NCI-H1092 treated with DMSO at 0.1 percent for 48 hours (cell line): ENCODE measurements at places on chromosomes 4 and X.

GRCh38 chr4:77148078-77148477 lies 8.9 kb upstream of the CCNG2 start:
- no peak for DNase-seq

GRCh38 chrX:19065535-19065934 lies 56.7 kb downstream of the ADGRG2 start:
- no peak for DNase-seq

GRCh38 chr4:11675051-11675800 lies 246.5 kb upstream of the HS3ST1 start:
- no peak for DNase-seq

- DNase-seq = no peak
Measured at GRCh38 chr4:100493756-100494155, 24.1 kb downstream of the EMCN start.

DNA sequence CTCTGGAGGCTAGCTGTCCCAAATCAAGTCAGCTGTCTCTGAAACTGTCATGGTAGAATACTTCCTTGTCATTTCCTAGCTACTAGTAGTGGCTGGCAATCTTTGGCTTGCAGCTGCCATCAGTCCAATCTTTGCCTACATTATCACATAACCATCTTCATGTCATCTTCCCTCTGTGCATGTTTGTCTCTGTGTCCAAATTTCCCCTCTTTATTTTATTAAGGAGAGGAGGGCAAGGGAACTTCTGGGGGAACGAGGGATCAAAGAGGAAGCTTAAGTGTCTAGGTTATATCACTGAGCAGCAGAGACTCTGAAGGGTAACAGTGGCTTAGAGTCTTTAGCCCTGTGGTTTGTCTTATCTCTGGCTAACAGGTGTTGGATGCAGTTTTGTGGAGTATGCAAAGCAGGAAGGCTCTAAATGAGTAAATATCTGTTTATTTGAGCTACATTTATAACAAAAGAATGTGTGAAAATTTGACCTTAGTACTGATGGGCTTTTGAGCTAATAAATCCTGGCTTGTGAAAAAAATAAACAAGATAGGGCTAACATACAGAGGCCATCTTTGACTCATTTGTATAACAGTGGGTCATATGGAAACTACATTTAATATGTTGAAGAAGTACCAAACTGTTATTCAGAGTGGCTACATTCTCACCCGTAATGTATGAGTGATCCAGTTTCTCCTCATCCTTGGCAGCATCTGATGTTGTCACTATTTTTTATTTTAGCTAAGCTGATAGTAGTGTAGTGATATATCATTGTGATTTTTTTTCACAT lies 49.4 kb upstream of the ENOX2 start:
- no peak for DNase-seq

DNA sequence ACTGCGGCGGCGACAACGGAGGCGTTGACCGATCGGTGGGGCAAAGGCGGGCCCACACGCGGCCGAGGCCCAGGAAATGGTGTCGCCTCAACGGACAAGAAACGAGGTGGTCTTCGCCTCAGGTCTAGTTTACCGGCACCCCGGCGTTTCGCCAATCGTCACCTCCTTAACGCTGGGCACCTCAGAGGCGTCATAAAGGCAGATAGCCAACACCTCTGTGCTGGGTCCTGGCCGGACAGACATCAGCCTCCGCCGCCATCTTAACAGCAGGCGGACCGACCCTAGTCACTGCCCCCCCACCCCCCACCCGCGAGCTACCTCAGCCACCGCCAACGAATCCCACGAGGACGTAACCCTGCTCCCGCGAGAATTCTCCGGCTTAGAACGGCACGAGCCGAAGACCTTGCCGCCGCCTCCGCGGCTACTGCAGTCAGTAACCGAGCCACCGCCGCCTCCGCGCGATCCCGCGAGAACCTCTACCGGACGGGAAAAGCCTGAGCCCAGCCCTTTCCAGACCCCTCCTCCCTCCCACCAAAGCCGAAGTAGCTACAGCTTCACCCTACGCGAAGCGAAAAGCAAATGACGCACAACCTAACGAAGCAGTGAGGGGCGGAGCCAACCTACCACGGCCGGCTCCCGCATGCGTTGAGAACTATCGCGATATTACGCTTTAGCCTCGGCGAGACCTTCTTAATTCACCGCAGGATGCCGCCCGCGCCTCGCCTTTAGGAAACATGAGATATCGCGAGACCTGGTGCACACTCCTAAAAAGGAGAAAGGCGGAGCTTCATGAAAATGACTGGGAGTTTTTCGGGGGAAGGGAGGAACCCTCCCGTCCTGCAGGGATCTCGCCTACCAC lies 2.7 kb downstream of the HUWE1 start:
- DNase-seq = peak; percentile 99
